Stimulated activated CD4-positive, alpha-beta T cell treated with anti-CD3 and anti-CD28 coated beads, Interleukin-4, amount 100 ng/mL, for 24 hours (primary cell): ENCODE measurements at places on chromosomes 6 and 20.

- DNase-seq = no peak
Measured at GRCh38 chr6:159807150-159807858, 7.2 kb downstream of the PNLDC1 start.

- DNase-seq = no peak
Measured at GRCh38 chr6:39714802-39715201, 10.4 kb downstream of the KIF6 start.

DNA sequence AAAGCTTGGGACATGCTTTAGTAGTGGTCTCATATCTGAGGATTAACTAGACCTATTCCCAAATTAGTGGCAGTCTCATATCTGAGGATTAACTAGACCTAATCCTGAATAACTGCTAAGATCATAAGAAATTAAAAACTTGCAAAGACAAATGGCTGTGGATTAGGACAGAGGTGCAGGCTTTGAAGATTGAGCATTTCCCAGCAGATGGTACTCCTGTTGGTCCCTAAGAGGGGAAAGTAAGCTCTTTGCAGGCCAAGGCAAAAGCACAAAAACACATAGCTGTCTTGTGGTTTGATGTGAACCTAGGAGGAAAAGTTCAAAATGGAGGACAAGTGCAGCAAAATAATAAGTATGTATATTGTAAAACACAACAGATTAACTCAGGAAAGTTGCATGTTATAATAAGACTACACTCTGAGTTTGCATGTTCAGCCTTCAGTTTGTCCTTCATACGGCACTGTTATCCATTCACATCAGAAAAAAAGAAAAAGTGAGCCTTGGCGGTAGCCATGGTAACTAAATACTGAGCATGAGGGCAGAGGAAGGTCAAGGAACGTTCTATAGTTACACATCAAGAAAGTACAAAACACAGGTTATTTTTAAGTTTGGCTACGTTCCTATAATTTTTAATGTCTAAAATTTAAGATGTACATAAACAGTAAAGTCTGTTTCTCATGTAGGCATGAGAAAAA, 62.8 kb downstream of the FILIP1 start:
- no peak for DNase-seq

DNA sequence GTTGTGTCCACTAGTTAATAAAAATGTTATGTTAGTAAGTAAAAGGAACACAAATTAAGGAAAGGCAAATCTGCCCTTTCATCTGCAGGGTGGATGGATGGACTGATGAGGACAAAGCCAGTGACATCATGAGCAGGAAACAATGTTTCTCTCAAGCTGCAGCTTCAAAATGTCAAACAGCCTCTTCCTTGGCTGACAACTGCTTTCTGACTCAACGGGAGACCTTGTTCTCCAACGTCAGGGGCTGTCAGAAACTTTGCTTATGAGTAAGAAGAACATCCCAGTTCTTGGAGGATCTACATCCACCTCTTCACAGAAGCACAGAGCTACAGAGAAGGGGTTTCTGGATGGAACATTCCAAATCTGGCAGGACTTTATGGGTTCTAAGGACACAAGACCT, 6.0 kb downstream of the CST2 start:
- no peak for DNase-seq

DNA sequence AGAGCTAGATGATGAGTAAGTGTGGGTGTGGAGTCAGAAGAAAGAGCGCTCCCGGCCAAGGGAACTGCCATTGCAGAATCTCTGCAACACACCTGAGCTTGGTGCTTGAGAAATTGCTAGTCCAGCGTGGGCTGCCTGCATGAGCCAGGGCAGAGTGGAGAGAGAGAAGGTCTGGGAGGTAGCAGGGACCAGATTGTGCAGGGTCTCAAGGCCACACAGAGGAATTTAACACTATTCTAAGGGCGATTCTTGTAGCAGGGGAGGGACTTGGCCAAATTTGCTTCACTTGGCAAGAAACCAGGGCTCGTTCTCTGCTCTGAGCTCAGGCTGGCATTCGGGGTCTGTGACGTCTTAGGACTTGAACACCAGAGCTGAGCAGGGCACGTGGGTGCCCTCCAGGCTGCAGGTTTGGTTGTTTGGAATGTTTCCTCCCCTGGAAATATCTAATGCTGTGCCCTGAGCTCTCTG, 53.5 kb downstream of the BCAS4 start:
- DNase-seq = no peak

DNA sequence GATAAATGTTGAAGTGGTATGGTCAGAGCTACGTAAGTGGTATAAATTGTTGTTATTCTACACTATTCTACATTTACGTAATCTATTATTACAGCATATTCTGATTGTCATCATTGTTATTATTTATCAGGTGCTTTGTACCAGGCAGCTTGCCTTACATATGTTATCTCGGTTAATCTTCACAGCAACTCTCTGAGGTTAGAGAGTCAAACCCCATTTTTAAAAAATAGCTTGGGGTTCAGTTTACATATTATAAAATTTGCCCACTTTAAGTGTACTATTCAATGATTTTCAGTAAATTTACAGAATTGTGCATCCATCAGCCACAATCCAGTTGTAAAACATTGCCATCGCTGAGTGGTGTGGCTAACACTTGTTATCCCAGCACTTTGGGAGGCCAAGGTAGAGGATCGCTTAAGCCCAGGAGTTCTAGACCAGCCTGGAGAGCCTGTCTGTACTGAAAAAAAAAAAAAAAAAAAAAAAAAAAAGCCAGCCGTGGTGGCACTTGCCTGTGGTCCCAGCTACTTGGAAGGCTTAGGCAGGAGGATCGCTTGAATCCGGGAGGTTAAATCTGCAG, 35.5 kb downstream of the PPP1R16B start:
- DNase-seq = no peak

- DNase-seq = no peak
Measured at GRCh38 chr6:12163149-12163548, 127.0 kb upstream of the EDN1 start.

GRCh38 chr20:56412473-56412790, 372 bp downstream of the CASS4 start:
- no peak for DNase-seq

DNA sequence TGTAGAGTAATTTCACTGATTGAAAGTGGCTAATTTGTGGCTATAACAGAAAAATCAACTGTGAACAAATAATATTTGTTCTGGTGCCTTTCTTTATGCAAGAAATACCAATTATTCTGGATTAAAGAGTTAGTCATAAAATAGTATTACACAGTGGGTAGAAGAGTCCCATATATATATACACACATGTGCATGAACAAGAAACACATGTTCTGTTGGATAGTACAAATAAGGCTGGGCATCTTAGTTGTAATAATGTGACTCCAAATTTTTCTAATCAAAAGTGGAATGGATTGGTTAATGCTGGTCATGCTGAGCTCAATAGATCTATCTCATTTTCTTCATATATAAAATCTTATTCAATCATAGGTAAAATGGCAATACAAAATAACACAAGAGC, 179.4 kb downstream of the OGFRL1 start:
- DNase-seq = no peak

- DNase-seq = no peak
Measured at GRCh38 chr20:23315099-23315498, 35.5 kb upstream of the NXT1 start.

DNA sequence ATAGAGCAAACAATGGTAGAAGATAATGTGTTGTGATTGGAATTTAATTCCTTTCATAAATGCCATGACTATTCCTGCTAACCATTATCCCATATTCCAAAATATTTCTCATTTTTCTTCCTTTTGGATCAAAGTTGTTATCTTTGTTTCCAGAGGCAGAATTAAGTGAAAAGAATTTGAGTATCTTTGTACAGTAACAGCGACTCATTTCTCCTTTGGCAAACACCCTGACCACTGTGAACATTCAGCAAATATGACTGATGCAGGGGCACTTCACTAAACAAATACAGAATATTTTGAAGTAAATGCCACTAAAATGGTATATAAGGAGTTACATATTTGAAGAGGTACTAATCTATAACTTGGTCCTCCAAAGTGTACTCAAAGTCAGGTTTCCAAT, 105.0 kb upstream of the LAMP5 start:
- no peak for DNase-seq

DNA sequence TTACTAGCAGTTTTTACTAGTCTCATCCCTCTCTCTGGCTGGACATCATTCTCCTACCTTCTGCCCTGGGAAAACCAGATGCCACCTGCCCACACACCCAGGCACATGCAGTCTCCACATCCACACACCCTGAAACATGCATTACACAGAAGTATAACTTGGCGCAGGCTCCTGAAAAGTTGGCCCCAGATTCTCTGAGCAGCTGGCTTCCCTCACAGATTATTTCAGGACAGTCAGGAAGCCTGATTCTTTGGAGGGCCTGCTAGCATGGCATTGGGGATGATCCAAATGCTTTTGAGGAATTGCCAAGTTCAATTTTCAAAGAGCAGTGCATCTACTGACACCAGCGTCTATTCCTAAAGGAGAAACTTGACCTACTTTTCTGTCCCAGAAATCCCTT, 27.8 kb upstream of the KIF16B start:
- DNase-seq = no peak

GRCh38 chr20:49545572-49545971, 22.4 kb downstream of the PTGIS start:
- DNase-seq = no peak

GRCh38 chr6:52328303-52328662, 33.7 kb upstream of the PAQR8 start:
- DNase-seq = no peak

- DNase-seq = no peak
Measured at GRCh38 chr6:106555767-106556166, 73.5 kb downstream of the RTN4IP1 start.

DNA sequence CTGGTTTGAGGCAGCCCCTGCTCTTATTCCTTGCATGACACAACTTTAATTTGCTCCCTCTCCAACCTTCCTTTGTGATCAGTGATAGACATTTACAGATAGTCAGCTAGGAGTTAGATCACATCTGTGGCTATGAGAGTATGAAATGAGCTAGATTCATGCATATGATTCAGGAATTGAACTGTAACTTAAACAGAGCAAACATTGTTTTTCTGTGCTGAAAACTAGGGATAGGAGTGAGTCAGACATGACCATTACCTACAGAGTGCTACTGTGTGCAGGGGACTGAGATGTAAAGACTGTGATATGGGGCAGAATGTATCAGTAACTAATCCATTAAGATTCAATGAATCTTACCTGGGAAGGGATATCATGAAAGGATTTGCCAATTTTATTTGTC, 279.4 kb upstream of the SPTLC3 start:
- no peak for DNase-seq
